GM23338 (cell line): ENCODE measurements at places on chromosomes 6 and 20. TPM values are rescaled to one million over a fixed set of nuclear protein-coding genes. Genes with fewer than 3 reads are reported as not detected.

- H3K27ac ChIP-seq: no peak overlapping the region
- DNase-seq: peak; percentile 52
- no peak overlapping the region for H3K4me3 ChIP-seq
- H3K36me3 ChIP-seq: no peaks in the 10 kb centered on the region
Observed at GRCh38 chr6:129730477-129731165, 20.6 kb upstream of the ARHGAP18 start.

DNA sequence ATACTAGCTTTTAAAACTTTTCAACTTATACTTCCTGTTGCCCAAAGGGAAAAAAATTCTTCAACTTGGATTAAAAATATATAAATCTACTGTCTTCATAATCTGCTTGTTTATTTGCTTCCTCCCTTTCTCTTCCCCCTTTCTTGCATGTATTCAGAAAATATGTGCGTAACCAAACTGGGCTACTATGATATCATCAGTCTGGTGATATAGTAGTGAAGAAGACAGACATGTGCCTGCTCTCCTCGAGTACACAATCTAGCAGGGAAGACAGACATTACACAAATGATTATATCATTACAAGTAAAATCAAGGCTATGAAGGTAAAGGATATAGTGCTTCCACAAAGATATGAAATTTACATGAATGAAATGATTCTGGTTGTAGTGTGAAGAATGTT is 31.0 kb downstream of the IBTK start:
- H3K4me1 ChIP-seq: no peaks in the 10 kb centered on the region
- no peaks in the 10 kb centered on the region for H3K27me3 ChIP-seq
- H3K4me3 ChIP-seq: no peak overlapping the region
- H3K27ac ChIP-seq: no peak overlapping the region
- H3K36me3 ChIP-seq: peaks cover 47% of the 10 kb centered on the region
- DNase-seq: no peak

Gene WFDC12
- total RNA-seq: not detected in 2 replicates

GRCh38 chr6:36025260-36025931 is 955 bp upstream of the SLC26A8 start:
- H3K4me1 ChIP-seq: peaks cover 28% of the 10 kb centered on the region
- H3K27me3 ChIP-seq: peaks cover 4% of the 10 kb centered on the region; the same call in 1 of the 2 replicates
- no peaks in the 10 kb centered on the region for H3K36me3 ChIP-seq
- no peak for DNase-seq

Gene GLP1R
- total RNA-seq: 3.6 and 3.7 TPM in 2 replicates

Gene DDO
- 0.10 TPM in 1 of 2 replicates, not detected in the other for total RNA-seq

DNA sequence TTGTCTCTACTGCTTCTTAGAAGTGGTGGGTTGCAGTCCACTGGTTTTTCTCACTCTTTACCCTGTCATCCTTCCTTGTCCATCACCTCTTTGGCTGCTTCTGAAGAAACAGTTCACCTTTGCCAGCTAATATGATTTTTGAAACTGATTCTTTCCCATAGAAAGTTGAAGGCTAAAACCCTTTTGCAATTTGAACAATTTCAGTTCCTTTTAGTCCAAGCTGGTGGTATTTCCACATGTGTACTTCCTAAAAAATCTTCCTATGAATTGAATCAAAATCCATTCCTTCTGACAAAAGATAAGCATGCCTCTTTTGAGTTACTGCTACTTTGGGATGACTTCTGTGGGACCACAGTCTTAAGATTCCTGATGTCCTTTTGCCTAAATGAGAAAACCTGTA is 210.0 kb upstream of the MAN1A1 start:
- H3K27me3 ChIP-seq: no peaks in the 10 kb centered on the region
- no peaks in the 10 kb centered on the region for H3K4me1 ChIP-seq
- DNase-seq: no peak
- no peak overlapping the region for H3K4me3 ChIP-seq
- no peaks in the 10 kb centered on the region; the same call in 1 of the 2 replicates for H3K36me3 ChIP-seq
- no peak overlapping the region for H3K27ac ChIP-seq

Gene SCGN
- not detected in 2 replicates for total RNA-seq

GRCh38 chr20:58551631-58552030 is 36.4 kb upstream of the APCDD1L start:
- no peaks in the 10 kb centered on the region for H3K27me3 ChIP-seq
- DNase-seq: no peak

GRCh38 chr20:45993197-45993951 is 15.3 kb upstream of the MMP9 start:
- H3K27ac ChIP-seq: no peak overlapping the region
- H3K4me1 ChIP-seq: peaks cover 12% of the 10 kb centered on the region; the same call in 1 of the 2 replicates
- H3K36me3 ChIP-seq: no peaks in the 10 kb centered on the region
- DNase-seq: peak; percentile 28
- H3K4me3 ChIP-seq: no peak overlapping the region

DNA sequence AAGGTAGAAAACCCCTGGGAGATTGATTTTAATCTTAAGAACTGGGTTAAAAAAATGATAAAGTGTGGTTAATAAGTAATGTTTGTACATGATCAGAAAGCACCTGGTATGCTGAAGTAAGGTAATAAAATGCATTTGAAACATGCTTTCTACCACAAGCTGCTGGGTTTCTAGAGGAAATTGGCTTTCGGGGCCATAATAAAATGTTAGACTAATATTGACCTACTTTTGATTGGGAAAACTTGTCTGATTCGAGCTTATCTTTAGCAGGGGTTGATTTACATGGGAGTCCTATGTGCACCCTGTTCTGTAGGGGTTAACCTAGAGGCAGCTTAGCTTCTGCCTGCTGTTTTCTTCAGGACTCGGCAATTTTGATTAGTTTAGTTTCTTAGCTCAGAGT is 50.5 kb downstream of the CRYBG1 start:
- no peak overlapping the region for H3K27ac ChIP-seq
- no peak for DNase-seq
- no peaks in the 10 kb centered on the region for H3K27me3 ChIP-seq
- peaks cover 5% of the 10 kb centered on the region; the same call in 1 of the 2 replicates for H3K4me1 ChIP-seq

DNA sequence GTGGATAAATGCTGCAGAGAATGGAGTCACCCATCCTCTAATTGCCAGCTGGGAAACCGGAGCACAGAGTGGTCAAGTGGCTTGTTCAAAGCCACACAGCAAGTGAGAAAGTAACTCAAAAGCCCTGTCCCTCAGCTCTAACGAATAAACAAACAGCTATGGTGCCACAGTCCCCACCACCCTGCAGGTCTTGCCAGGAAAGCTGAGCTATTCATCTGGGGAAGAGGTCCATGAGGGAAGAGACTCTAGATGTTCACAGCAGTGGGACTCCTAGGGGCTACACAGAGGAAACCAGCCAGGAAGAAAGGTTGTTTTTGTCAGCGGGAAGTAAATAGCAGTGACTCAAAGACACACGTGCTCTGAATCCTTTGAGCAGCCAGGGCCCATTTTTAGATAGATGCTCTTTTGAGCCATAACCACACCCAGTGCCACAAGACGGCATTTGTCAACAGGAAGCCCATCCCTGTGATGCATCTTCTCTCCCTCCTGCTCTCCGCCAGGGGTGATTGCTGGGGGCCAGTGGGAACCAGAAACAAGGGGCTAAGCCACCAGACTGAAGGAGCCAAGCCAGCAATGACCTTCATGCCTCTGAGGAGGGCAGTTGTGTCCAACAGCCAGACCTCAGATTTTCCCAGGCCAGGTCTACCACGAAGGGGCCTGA is 32.4 kb upstream of the TCP11 start:
- H3K27me3 ChIP-seq: no peaks in the 10 kb centered on the region
- DNase-seq: no peak
- no peaks in the 10 kb centered on the region for H3K4me1 ChIP-seq

Gene CLVS2
- 0.27 and 0.66 TPM in 2 replicates for total RNA-seq

- no peak overlapping the region for H3K4me3 ChIP-seq
- no peaks in the 10 kb centered on the region for H3K27me3 ChIP-seq
- no peak for DNase-seq
- peaks cover 5% of the 10 kb centered on the region; the same call in 1 of the 2 replicates for H3K4me1 ChIP-seq
Observed at GRCh38 chr6:104862456-104862855, 2.7 kb upstream of the HACE1 start.

GRCh38 chr20:856361-856775 is 22.9 kb downstream of the FAM110A start:
- no peaks in the 10 kb centered on the region for H3K27me3 ChIP-seq
- no peak overlapping the region for H3K4me3 ChIP-seq
- DNase-seq: no peak

DNA sequence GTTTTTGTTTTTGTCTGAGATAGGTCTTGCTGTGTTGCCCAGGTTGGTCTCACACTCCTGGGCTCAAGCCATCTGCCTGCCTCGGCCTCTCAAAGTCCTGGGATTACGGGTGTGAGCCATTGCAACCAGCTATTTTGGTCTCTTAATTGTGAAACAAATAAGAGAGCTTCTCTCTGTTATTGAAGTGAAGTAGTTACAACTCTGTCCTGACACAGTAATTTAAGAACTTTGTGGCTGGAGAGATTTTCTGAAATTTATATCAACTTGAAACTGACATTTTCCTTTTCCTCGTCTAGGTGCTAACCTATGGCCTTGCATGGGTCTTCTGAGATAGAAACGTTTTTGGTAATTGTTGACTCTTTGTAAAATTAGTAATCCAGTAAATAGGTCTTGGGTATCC is 122.1 kb upstream of the DOK5 start:
- no peak for DNase-seq
- no peaks in the 10 kb centered on the region for H3K27me3 ChIP-seq
- no peak overlapping the region for H3K27ac ChIP-seq
- 0 out of 2 replicates have a peak, but pooled peaks cover 9% of the 10 kb centered on the region for H3K4me1 ChIP-seq
- H3K4me3 ChIP-seq: no peak overlapping the region

Gene EYS
- total RNA-seq: 0.38 TPM in 1 of 2 replicates, not detected in the other

Gene LY86
- not detected in 2 replicates for total RNA-seq

DNA sequence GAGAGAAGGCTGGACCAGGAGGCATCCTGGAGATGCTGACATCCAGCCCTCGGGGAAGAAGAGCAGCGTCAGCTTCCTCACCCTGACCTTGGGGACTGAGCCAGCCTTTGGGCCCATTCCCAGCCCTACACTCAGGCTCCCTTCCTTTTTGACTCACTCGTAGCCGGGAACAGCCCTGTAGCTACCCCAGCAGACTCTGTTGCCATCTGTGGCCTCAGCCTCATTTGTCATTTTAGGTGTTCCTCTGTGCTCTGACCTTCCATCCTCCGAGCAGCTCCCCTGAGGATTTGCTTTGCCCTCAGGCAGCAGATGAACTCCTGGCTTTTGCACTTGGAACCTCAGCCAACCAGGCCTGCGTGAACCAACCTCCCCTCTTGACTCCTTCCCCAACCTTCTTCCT is 67.5 kb downstream of the ELOVL2 start:
- DNase-seq: no peak
- H3K27me3 ChIP-seq: no peaks in the 10 kb centered on the region
- H3K4me3 ChIP-seq: no peak overlapping the region

DNA sequence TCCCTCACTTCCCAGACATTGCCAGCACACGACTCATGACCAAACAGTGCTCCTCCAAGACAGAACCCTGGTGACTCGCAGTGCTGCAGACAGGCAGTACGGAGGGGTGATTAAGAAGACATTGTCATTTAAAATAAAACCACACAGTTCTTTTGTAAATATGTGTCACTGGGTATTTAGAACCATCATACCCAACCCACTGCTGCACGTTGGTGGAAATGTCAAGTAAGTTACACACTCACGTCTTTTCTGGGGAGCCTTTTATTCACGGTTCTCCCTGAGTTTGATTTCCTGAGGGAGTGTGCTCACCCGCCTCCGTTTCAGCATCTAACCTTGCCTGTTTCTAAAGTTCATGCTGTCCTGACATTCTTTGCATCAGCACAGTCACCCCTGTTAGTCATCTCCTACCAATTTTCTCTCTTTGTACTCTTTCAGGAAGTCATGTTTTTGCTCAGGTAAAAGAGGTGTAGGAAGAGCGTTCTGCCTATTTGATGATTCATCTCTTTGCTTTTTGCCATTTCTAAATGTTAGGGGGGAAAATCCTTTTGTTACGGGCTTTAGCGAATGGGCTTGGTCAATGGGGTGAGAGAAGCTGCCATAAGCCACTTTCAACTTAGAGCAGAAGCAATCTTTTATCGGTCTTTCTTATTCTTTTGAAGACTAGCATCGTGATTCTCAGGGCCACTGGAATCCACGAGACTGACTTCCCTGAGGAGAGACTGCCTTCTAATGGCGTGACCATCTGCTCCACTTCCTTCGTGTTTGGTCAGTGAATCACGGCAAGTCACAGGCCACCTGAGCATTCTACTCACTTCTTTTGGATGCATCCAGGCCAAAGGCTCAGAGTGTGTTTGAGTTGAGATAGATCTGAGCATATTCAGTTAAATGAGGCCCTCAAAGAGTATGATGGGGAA is 512.8 kb upstream of the JARID2 start:
- no peak overlapping the region for H3K4me3 ChIP-seq
- DNase-seq: no peak
- 0 out of 2 replicates have a peak overlapping the region, but pooled peaks have one; percentile 43 for H3K27ac ChIP-seq
- H3K4me1 ChIP-seq: peaks cover 23% of the 10 kb centered on the region

Gene ANKRD66
- not detected in 2 replicates for total RNA-seq

Gene KCNS1
- total RNA-seq: 0.97 and 3.2 TPM in 2 replicates

Gene ADIG
- total RNA-seq: not detected in 2 replicates

Gene KIFC1
- total RNA-seq: 61.7 and 64.4 TPM in 2 replicates

DNA sequence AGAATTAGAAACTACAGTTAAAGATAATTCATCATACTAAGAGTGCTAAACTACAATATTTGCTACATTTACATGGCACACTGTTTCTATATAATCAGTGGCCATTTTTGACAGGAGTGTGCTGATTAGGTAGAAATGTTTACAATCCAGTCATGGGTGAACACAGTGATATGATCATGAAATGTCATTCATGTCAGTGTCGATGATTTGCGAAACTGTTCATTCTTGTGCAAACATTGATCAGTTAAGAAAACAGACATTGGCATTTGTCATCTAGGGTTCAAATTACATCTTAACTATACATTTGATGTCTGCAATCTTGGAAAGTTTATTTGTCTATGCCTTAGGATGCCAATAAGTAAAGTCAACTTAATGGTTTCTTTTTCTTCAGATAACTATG is 474.9 kb downstream of the DOK5 start:
- no peaks in the 10 kb centered on the region for H3K4me1 ChIP-seq
- H3K27me3 ChIP-seq: no peaks in the 10 kb centered on the region
- DNase-seq: no peak

DNA sequence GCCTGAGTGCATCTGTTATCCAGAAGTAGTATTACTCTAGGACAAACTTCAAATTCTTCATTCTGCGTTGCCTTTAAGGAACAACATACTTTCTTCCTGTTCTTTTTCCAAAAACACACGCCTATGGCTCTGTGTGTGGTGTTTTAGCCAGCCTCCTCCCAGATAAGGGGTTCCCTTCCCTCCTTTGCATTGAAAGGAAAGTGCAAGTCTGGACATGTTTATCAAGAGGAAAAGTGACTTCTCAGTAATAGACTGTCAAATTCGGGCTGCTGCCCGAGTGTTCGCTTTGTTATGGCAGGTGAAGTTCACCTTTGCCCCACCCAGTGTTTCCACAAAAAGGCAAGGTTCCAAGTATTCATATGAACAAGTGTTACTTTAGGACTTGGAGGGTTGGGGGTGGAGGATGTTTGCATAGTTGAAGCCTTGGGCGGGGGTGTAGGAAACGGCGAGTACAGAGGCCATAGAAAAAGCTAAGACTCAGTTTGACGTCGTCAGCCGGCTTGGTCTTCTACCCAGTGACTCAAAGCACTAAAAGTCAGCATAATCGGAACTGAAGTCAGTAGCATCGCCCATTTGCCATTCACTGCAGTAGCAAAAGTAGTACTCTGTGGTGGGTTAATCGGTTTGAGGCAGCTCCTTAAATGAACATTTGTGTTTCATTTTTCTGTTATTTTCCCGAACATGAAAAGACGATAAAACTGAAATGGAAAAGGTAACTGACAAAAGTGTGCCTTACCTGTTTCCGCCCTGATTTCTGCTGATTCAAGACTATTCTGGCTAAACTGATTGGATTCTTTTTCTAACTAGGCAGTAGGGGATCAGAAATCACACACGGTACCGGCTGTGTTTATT is 12.5 kb downstream of the PRDM1 start:
- peaks cover 38% of the 10 kb centered on the region for H3K27me3 ChIP-seq
- no peaks in the 10 kb centered on the region for H3K36me3 ChIP-seq
- no peak overlapping the region for H3K27ac ChIP-seq
- peak; percentile 39 for DNase-seq
- peaks cover 43% of the 10 kb centered on the region for H3K4me1 ChIP-seq
